ENCODE measurements at places on chromosomes 5 and 9.

DNA sequence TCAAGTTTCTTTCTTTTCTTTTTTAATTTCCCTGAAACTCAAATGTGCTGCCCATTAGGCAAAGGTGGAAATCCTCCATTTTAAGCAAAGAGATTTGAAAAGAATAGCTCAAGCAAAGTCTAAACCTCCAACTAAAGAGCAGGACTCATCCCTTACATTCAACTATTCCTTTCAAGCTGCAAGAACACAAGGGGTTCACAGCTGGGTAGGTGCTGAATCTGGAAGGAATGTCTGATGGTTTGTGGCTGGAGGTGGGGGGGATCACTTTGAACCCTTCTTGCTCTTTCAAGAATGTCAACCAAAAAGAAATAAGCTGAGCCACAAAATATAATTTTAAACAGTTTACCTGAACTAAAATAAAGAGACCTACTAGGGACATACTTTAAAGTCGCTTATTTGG is 375.7 kb upstream of the CDH10 start:
- no peak for DNase-seq

DNA sequence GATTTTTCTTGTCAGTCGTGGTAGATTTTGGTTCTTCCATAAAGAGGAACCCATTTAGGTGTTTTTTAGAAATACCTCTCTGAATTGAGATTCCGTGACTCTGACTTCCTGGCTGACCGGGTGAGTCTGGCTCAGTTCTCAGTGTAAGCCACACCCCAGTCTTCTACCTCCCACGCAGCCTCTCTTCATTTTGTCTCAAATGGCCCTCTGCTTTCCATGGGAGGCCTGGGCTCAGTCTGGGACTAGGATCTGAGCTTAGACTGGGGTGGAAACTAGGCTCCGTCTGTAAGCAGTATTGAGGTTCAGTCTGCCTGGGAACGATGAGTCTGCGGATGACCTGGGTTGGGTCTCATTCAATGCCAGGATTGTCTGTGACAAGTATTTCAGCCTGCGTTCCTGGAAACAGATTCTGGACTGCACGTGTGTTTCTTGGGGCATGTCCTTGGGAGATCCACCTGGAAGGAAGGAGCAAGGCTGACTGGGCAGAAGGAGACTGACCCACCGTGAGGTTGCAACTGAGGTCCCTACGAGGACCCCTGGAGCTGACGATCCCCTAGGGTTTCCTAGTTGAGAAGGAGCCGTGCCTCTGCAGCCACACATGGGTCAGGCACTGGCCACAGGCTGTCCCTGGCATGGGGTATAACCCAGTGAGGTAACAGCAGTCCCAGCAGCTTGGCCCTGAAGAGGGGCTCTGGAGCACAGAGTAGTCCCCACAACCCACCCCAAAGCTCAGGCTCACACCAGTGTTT is 12.4 kb upstream of the CRB2 start:
- DNase-seq, result no peak

DNA sequence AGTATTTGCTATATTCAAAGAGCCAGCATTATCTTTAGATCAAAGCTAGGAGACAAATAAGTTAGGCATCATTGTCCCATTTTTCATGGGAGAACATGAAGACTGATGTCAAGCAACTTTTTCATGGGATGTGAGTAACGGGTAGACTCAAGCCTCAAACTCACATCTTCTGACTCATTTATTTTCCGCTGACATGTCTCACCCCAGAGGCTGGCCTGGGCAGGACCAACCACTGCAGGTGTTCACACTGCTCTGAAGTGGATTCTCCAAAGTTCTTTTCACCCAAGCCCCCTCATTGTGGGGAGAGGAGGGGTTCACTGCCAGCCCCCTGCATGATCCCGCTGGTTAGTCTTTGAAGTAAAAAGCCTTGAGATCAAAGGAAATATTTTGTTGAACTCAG is 34.9 kb upstream of the BASP1 start:
- DNase-seq, result no peak

- DNase-seq, result peak; percentile 67
Observed at GRCh38 chr5:141514330-141515133, 25.7 kb downstream of the PCDHGC5 start.

DNA sequence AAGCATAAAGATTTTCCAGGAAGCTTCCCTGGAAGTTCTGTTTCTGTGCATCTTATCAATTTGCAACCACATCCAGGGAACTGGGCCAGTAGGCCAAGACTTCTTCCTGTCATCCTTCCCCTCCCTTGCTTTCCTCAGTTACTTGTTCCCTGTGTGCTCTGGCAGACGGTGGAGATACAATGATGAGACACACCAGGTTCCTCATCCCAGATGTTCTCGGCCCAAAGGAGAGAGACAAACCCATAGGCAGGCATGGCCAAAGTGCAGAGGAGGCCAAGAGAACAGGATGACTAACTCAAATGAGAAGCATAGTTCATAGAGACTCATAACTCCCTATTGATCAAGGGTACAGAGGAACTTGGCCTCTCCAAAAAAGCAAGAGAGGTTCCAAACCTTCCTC is 652.6 kb downstream of the CCDC171 start:
- no peak for DNase-seq

GRCh38 chr9:35756275-35757225 is 2.5 kb upstream of the MSMP start:
- no peak for DNase-seq

DNA sequence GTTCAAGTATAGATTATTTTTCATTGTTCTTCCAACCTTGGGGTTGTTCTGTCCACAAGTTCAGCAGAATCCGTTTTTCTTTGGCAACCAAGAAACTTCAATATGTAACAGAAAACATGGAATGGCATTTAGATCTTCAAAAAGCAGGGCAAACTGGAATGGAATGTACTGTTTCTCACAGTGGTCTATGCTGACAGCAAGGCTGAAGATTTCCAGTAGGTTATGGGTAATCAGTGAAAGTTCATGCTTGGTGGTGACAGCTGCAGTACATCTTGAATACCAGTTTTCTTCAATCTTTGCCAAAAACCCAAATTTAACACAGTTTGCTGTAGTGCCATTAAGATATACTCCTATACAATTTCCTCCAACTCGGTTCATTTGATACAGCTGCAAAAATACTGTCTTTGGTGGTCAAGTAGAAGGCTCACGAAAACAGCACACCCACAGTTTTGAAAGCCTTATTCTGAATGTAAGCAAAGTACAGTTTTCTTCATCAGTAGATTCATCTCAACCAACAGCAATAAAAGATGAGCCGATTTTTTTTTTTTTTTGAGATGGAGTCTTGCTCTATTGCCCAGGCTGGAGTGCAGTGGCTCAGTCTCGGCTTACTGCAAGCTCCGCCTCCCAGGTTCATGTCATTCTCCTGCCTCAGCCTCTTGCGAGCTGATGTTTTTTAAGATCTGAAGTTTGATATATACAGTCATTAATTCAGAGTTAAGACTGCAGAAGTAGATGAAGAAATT is 4.9 kb downstream of the TRIM52 start:
- DNase-seq, result no peak

GRCh38 chr9:111839987-111840386 is 45.2 kb upstream of the SHOC1 start:
- no peak for DNase-seq

DNA sequence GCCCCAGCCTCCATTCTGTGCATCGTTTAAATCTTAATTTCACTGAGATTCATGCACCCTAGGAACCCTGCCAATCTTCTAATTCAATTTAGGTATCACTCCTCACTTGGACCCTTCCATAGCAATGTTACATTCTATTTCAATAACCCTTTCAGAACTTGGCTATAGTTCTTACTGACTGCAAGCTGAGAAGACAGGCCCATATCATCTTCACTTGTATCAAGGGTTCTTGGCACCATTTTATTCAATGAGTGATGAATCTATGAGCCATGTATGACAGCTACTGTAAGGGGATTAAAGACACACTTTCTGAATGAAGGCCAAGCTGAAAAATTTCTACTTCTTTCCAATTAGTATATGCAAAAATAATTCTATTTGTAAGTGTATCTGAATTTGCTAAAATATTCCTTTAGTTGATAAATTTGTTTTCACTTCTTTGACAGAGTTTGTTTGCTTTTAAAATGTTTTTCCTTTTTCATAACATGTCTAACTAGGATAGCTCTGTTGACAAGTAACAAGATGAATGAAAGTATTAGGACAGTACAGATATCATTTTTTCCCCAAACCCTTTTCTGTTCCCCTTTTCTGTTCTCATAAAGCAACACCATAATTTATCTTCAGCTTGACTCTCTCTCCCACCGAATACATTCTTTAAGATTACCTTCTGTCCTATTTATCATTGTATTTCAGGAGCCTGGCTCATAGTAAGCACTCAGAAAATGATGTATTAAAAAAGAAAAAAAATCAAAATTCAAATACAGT is 9.6 kb downstream of the ITGA2 start:
- DNase-seq, result no peak

DNA sequence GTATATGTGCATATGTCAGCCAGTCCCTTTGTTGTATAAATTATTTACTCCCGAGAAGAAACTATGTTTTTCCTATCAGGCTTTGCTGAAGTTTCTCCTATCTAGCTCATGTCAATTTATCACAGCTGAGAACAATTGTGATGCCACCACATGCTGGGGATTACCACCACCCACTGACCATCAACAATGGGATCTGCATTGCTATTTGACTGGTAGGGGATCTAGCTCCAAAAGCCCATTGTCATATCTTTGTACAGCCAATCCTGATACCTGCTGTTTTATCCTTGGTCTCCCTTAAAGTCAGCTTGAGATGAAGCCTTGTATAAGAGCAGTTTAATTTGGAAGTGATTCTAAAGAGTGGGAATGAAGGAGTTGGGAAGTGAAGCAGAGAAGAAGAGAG is 53.9 kb upstream of the KCNN2 start:
- no peak for DNase-seq

GRCh38 chr9:76456202-76456926 is 2.6 kb upstream of the GCNT1 start:
- DNase-seq, result no peak

DNA sequence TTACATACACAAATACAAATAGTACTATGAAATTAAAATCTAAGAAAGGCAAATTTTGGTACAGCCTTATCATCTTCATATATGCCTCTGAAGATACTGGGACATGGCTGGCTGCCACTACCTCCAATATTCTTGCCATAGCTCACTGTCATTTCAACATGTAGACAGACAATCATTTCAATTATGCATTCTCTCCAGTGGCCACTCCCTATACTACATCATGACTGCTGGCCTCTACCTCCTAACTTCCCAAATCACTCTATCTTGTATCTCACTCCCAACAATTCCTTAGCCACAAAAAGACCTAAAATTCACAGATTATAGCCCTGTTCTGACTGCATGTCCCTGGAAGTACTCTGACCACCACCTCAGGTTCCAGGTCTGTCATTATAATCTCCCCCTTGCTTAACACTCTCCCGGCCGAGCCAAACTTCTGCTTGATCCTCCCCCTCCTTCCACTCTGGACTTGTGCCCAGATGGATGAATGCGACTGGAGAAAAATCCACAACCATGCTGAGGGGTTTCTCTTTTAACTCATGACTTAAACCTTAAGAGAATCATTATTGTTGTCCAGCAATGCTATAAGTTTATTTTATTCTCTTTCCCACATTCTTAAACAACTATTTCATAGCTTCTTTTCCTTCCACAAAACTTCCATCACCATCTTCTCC is 225.3 kb upstream of the TLE4 start:
- peak; percentile 13 for DNase-seq

GRCh38 chr5:83177803-83178202 is 100.5 kb downstream of the XRCC4 start:
- DNase-seq, result no peak

DNA sequence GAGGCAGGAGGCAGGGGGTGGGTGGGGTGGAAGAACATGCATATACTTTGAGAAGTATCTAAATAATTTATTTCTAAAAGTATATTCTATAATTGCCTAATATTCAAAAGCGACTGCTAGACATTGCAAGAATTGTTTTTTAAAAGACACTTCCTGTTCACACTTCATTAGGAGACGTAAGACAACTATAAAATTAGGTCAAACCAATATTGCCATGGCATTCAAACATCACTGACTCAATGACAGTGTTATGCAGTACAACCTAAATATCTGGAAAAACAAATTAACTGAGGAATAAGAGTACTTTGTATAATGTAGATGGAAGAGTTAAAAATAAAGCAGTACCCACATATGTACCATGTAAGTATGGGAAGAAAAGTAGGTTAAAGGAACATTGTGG is 4.5 kb downstream of the CCNH start:
- DNase-seq, result no peak

- DNase-seq, result no peak
Observed at GRCh38 chr5:20611620-20612019, 623.6 kb upstream of the CDH18 start.

- no peak for DNase-seq
Observed at GRCh38 chr9:112764837-112765236, 14.3 kb downstream of the SNX30 start.

GRCh38 chr5:141354900-141355469 is at the start of gene PCDHGA4:
TSS of gene PCDHGA4 (plus strand) at chr5:141355021. CDS start at chr5:141355108, 87 bp downstream.
- DNase-seq, result no peak

- DNase-seq, result no peak
Observed at GRCh38 chr9:78383130-78383529, 86.2 kb downstream of the PSAT1 start.

DNA sequence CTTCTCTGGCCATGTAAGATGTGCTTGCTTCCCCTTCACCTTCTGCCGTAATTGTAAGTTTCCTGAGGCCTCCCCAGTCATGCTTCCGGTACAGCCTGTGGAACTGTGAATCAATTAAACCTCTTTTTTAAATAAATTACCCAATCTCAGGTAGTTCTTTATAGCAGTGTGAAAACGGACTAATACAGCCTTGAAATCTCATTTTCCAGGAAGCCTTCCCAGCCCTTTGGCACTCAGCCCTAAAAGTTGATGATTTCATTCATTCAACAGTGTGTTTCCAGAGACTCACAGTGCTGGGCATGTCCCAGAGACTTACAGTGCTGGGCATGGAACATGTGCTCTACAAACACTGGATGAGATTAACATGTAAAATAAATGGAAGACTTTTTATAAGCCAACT is 135.8 kb downstream of the DCP2 start:
- peak; percentile 39 for DNase-seq

GRCh38 chr9:115972362-115972761 is 181.2 kb upstream of the PAPPA start:
- no peak for DNase-seq

DNA sequence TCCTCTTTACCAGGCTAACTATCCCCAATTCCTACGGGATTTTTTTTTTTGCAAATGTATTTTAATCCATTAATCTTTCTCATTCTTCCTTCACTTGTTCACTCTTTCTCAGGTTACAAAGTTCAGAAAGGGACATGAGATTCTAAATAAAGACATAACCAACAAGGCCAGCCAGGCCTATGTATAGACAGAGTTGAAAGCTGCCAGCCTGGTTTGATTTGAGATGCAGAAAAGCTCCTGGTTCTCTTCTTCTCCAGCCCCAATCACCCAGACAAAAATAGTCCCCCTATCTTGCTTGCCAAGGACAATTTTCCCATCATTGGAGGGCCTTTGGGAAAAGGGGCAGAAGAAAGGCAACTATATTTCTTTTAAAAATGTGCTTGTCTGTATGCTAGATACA is 398.8 kb downstream of the NFIB start:
- no peak for DNase-seq
